ENCODE measurements at places on chromosomes 5 and 9. TPM values are rescaled to one million over a fixed set of nuclear protein-coding genes. Genes with fewer than 3 reads are reported as not detected.

TXNDC8 gene
- not detected for total RNA-seq

TRMO gene
- total RNA-seq, result 14.3 TPM

PDLIM4 gene
- 26.5 TPM for total RNA-seq

GPR21 gene
- not detected for total RNA-seq

C9orf40 gene
- total RNA-seq, result 4.7 TPM

RNF183 gene
- not detected for total RNA-seq

PCDHB6 gene
- not detected for total RNA-seq

GPX8 gene
- total RNA-seq, result 18.3 TPM

ZNF454 gene
- not detected for total RNA-seq

CSF1R gene
- total RNA-seq, result not detected

DMRT3 gene
- total RNA-seq, result not detected

GADD45G gene
- 2.1 TPM for total RNA-seq

CD274 gene
- 3.8 TPM for total RNA-seq

RMND5B gene
- 36.4 TPM for total RNA-seq

EQTN gene
- total RNA-seq, result not detected

KIF4B gene
- not detected for total RNA-seq

SPINK4 gene
- total RNA-seq, result not detected

NUDT12 gene
- total RNA-seq, result 9.2 TPM

PCDHGA6 gene
- 1.6 TPM for total RNA-seq

PRR16 gene
- 2.4 TPM for total RNA-seq

HSPA5 gene
- 142 TPM for total RNA-seq

GALNT12 gene
- 24.8 TPM for total RNA-seq

Measured in PC-3 (cell line).